M059J (cell line): ENCODE measurements at places on chromosomes 6 and 20.

DNA sequence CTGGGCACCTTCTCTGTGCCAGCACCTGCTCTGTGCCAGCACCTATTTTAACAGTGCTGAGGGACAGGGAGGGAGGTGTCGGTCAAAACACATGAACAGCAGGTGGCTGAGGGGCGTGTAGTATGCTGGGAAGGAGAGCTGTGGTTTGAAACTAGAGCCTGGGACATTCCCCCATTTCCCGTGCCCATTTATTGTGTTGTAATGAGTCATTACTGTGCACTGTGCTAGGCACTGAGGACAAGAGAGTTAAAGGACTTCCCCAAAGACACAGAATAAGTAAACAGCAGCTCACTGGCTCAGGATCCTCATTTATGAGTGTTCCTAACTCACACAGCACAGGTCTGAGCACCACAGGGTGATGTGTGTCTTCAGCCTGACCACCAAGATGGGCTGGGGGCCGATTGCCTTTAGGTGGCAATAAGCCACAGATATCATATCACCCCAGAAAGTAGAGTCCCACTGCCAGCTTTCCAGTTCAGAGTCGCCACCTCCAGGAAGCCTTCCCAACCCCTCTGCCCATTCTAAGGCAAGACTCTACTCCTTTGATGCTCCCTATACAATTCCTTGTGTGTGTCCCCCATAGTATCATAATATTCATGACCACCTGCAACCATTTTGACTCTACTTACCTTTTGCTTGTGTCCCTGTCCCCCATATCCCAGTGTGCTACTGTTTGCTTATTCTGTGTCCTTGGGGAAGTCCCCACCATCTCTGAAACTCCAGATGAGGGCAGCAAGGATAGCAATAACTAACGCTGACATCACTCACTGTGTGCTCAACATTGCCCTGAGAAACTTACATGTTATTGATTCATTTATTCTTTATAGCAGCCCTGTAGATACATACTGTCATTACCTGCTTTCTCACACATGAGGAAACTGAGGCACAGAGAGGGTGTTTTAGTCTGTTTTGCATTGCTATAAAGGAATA is 87.3 kb downstream of the TOX2 start:
- DNase-seq = no peak

- no peak for DNase-seq
Measured at GRCh38 chr20:5977975-5978374, 27.5 kb downstream of the MCM8 start.

- peak; percentile 64 for DNase-seq
Measured at GRCh38 chr6:154070657-154071056, 31.6 kb downstream of the OPRM1 start.

- peak; percentile 51 for DNase-seq
Measured at GRCh38 chr20:49964964-49965780, 17.6 kb upstream of the SNAI1 start.

DNA sequence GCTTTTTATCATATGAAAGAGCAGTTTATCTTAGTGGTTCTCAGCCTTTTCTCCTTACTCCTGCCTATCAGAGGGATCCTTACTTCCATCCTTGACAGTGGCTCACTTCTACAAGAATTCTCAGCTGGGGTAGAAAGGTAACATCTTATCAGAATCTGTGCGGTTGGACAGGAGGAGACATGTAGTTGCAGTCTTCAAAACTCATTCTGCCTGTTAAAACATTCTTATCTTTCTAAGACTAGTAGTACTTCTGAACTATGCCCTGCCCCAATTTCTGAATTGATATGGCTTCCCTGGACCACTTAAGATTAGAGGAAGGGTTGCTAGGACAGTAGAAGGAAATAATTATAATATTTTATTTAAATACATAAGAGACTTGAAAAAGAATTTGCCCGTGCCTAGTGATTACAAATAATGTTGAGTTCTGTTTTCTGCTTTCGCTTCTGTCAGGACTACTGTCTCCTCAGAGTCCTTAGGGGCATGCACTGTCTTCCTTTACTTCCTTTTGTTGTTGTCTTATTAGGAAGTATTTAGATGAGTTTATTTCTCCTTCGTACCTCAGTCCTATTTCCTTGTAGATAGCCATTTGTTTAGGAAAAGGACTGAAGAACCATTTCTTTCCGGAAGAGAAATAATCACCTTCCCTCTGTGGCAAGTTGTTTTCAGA is 24.9 kb downstream of the BLTP3A start:
- no peak for DNase-seq

DNA sequence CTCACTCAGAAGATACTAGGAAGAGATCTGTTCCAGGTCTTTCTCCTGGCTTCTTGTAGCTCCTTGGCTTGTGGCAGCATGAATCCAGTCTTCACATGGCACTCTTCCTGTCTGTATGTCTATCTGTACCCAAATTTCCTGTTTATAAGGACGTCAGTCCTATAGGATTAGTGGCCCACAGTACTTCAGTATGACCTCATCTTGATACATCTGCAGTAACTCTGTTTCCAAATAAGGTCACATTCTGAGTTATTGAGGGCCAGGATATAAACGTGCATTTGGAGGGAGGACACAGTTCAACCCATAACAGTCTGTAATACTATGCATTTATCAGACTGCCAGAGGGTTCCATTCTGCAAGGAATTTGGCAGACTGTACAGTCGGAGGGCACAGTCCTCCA is 57.6 kb upstream of the DYNLRB1 start:
- DNase-seq = no peak

DNA sequence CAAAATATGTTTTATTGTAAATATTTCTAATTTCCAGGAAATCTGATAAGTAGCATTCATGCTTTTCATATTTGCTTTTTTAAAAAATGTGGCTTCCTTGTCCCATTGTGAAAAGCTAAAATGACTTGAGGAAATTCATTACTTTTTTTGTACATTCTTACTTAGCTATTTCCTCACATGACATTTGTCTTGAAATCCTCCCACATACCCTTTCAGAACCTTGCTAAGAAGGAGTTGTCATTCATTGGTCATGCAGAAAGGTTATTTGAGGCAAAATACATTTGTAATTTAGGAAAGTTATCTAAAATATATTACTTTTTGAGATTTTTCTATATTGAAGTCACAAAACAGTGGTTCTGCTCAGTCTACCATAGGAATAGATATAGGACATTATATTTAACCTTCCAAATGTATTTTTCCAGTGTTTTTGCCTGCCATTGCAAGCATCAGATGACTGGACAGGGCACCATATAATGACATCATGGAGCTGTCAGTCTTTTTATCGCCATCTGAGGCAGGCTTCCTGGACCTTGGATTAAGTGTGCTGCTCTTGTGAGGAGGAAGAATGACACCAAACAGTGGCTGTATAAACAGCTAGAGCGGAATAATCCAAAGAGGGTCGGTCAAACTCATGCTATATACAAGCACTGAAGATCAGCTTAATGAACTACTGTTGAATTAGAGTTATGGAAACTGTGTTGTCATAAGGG is 109.4 kb upstream of the HCRTR2 start:
- no peak for DNase-seq

DNA sequence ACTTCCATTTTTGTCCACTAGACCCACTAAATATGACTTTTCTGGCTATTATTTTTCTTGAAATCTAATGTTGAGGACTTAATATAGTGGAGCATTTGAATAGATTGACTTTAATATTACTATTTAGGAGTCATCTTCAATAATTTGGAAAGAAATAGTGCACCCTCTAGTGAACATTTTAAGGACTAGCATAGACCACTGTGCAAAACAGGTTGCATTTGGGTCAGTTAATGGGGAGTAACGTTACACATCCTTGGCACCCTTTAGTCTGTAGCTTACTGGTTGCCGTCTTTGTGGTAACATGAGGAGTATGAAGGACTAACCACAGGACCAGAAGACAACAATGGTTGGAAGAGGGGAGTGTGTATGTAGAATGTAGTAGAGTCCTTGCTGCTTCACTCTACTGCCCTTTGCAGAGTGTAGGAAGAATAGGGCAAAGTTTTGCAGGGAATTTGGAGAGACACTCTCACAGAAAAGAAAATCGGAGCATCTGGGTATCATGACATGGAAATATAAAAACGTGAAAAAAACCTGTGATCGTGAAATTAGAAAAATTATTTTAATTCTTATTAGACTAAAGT is 25.2 kb downstream of the RFPL4B start:
- DNase-seq = peak; percentile 49
